A549 treated with RU486 at 1 μM for 4 hours (cell line): ENCODE measurements at places on chromosomes 3 and 15. TPM values are rescaled to one million over a fixed set of nuclear protein-coding genes. Genes with fewer than 3 reads are reported as not detected.

Gene ETV5
- total RNA-seq, result 27.0 to 32.9 TPM (median 30.3 TPM) in 5 replicates

Gene DNAH12
- total RNA-seq, result 0.02 to 0.13 TPM (median 0.04 TPM) in 3 of 5 replicates, not detected in the others

Gene NR1D2
- total RNA-seq, result 5.0 to 7.3 TPM (median 6.0 TPM) in 5 replicates

Gene SCN11A
- not detected in 5 replicates for total RNA-seq

Gene CCR3
- total RNA-seq, result not detected in 5 replicates

Gene TM4SF18
- total RNA-seq, result 27.6 to 49.8 TPM (median 45.8 TPM) in 5 replicates

Gene GOLGA6L7
- total RNA-seq, result not detected in 5 replicates

Gene SNTN
- not detected in 5 replicates for total RNA-seq

Gene HRH1
- total RNA-seq, result 7.6 to 10.2 TPM (median 9.3 TPM) in 5 replicates

Gene ADCY5
- total RNA-seq, result 0.09 to 0.81 TPM (median 0.50 TPM) in 5 replicates

Gene MRPS25
- 45.5 to 68.0 TPM (median 55.1 TPM) in 5 replicates for total RNA-seq

Gene GP9
- total RNA-seq, result not detected in 5 replicates

Gene ITGA11
- total RNA-seq, result 2.2 to 8.2 TPM (median 5.4 TPM) in 5 replicates

Gene CCDC54
- not detected in 5 replicates for total RNA-seq

Gene SLC28A1
- 0.07 TPM in 1 of 5 replicates, not detected in the others for total RNA-seq

Gene EIF4E3
- total RNA-seq, result 1.6 to 3.8 TPM (median 3.7 TPM) in 5 replicates

Gene HTD2
- total RNA-seq, result 3.8 to 8.1 TPM (median 6.6 TPM) in 5 replicates

Gene ARNT2
- total RNA-seq, result 14.5 to 17.9 TPM (median 16.9 TPM) in 5 replicates

Gene MAP1A
- total RNA-seq, result 0.76 to 0.97 TPM (median 0.85 TPM) in 5 replicates

Gene CAPN3
- total RNA-seq, result 0.22 to 0.87 TPM (median 0.43 TPM) in 4 of 5 replicates, not detected in the other

Gene ALG1L2
- not detected in 5 replicates for total RNA-seq

Gene C3orf22
- not detected in 5 replicates for total RNA-seq

Gene WDR93
- 0.15 to 0.17 TPM (median 0.15 TPM) in 3 of 5 replicates, not detected in the others for total RNA-seq

Gene RAF1
- total RNA-seq, result 54.6 to 60.8 TPM (median 56.4 TPM) in 5 replicates

Gene AADACL2
- not detected in 5 replicates for total RNA-seq

Gene SPINK8
- not detected in 5 replicates for total RNA-seq

Gene DHFR2
- total RNA-seq, result 2.7 to 4.3 TPM (median 3.4 TPM) in 5 replicates

Gene SLC28A2
- total RNA-seq, result not detected in 5 replicates

Gene MOBP
- total RNA-seq, result 0.05 to 0.20 TPM in 2 of 5 replicates, not detected in the others

Gene DPPA4
- total RNA-seq, result not detected in 5 replicates

Gene TRPC1
- total RNA-seq, result 2.6 to 9.1 TPM (median 7.8 TPM) in 5 replicates

Gene BRK1
- total RNA-seq, result 160 to 198 TPM (median 181 TPM) in 5 replicates

Gene HIGD2B
- total RNA-seq, result not detected in 5 replicates

Gene SLC22A14
- total RNA-seq, result 0.11 TPM in 1 of 5 replicates, not detected in the others

Gene EFHB
- 0.29 to 1.2 TPM (median 0.51 TPM) in 5 replicates for total RNA-seq

Gene GABRG3
- total RNA-seq, result 0.27 to 0.79 TPM (median 0.42 TPM) in 5 replicates
